Panc1 (cell line): ENCODE measurements at places on chromosomes 16 and 17.
A peak's percentile ranks its signal among the peaks of the same experiment; 100 is the strongest.

GRCh38 chr17:72863526-72864211, 228.8 kb downstream of the SLC39A11 start:
- DNase-seq, result no peak
- H3K4me3 ChIP-seq, result no peak overlapping the region
- H3K27me3 ChIP-seq, result no peaks in the 10 kb centered on the region
- no peak overlapping the region for H3K27ac ChIP-seq
- H3K36me3 ChIP-seq, result no peaks in the 10 kb centered on the region

GRCh38 chr16:63890081-63890480, 1231.8 kb downstream of the CDH11 start:
- no peak for DNase-seq
- H3K36me3 ChIP-seq, result no peaks in the 10 kb centered on the region
- no peaks in the 10 kb centered on the region for H3K27me3 ChIP-seq

DNA sequence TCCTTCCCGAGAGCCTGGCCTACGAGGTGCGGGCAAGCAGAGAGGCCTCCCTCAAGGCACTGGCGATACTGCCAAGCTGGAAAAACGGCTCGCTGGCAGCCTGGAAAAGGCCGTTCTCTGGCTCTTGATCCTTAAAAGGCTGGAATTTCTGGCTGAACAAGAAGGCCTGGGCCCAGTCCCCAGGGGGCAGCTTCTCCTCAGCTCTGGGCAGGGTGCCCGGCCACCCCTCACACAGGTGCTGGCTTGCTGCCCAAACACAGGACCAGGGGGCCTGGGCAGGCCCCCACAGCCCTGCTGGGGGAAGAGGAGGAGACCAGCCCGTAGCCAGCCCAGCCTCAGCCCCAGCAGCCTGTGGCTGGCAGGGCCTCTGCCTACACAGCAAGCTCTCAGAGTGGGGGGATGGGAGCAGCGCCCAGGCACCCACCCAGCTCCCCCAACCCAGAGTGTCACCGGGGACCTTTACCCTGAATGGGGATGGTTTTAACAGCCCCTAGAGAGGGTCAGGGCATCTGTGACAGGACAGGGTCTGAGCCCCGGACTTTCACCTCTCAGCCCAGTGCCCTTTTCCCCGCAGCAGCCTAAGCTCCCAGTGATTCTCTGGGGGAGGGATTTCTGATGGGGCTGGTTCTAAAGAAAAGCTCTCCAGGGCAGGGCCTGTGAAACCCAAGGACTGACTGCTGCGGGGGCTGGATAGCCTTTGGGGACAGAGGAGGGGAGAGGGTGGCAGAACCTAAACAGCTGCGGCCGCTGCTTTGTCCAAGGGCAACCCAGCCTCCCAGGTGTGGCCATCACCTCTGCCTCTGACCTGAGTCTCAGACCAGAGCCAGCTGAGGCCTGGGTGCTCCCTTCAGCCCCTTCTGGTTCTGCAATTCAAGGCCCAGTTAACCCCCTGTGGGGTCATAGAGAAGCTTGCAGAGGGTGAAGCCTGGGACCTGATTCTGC, 38.6 kb upstream of the TOB1 start:
- no peaks in the 10 kb centered on the region for H3K36me3 ChIP-seq
- DNase-seq, result no peak
- H3K27me3 ChIP-seq, result no peaks in the 10 kb centered on the region
- H3K27ac ChIP-seq, result peak overlapping the region; percentile 82

- no peaks in the 10 kb centered on the region for H3K4me1 ChIP-seq
- no peak overlapping the region for H3K27ac ChIP-seq
- H3K27me3 ChIP-seq, result no peaks in the 10 kb centered on the region
- no peak for DNase-seq
Observed at GRCh38 chr16:80585764-80586163, 45.0 kb downstream of the DYNLRB2 start.

GRCh38 chr17:64230791-64231408, 32.2 kb downstream of the TEX2 start:
- H3K27ac ChIP-seq, result no peak overlapping the region
- H3K4me3 ChIP-seq, result no peak overlapping the region
- H3K36me3 ChIP-seq, result no peaks in the 10 kb centered on the region
- no peaks in the 10 kb centered on the region for H3K4me1 ChIP-seq
